ENCODE measurements at places on chromosomes 7 and 10.
A peak's percentile ranks its signal among the peaks of the same experiment; 100 is the strongest.

GRCh38 chr7:106037489-106038176, 74.5 kb downstream of the SYPL1 start:
- H3K4me3 ChIP-seq = peak overlapping the region; percentile 1
- no peaks in the 10 kb centered on the region for H3K36me3 ChIP-seq
- peaks cover 44% of the 10 kb centered on the region for H3K4me1 ChIP-seq

- H3K36me3 ChIP-seq = no peaks in the 10 kb centered on the region
- H3K27me3 ChIP-seq = no peaks in the 10 kb centered on the region
- peaks cover 25% of the 10 kb centered on the region for H3K4me1 ChIP-seq
- no peak overlapping the region for H3K4me3 ChIP-seq
- no peak for DNase-seq
Observed at GRCh38 chr7:23347682-23348180, 48.6 kb downstream of the MALSU1 start.

GRCh38 chr7:25967278-25968204, 184.5 kb upstream of the NFE2L3 start:
- H3K36me3 ChIP-seq = no peaks in the 10 kb centered on the region
- H3K27me3 ChIP-seq = peaks cover 27% of the 10 kb centered on the region
- H3K4me1 ChIP-seq = no peaks in the 10 kb centered on the region
- H3K27ac ChIP-seq = no peak overlapping the region
- no peak for DNase-seq

DNA sequence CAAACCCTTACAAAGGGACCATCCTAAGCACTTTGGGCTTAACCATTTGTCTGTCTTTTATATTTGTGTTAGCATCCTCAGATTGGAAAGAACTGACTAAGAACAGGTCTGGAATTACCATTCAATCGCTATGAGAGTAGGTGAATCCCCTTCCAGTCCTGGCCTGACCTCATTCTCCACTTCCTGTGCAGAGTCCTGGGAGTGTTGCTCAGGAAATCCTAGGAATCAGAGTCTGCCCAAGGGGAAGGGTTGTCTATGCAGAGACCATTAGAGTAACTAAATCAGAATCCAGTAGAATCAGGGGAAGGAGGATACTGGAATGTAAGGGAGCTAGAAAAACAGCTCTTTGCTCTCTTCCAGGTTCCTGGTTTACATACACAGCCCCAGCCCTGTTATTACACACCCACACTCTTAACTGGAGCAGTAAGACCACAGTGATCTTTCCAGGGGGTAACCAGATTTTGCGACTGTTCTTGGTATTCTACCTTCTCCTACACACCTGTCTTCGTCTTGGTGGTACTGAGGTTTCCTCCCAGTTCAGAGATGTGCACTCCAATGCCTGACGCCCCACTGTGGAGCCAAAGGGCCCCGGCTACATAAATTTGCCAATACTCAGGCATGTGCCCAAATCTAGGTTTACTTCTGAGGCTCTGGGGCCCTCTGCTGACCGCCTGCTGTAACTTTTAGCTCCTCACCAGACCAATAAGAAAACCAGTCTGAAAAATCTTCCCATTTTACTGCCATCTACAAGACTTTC, 103.7 kb downstream of the RNF216 start:
- peaks cover 65% of the 10 kb centered on the region for H3K4me1 ChIP-seq
- no peaks in the 10 kb centered on the region for H3K36me3 ChIP-seq
- no peaks in the 10 kb centered on the region for H3K27me3 ChIP-seq

GRCh38 chr7:152424348-152425108, 11.3 kb downstream of the KMT2C start:
- H3K36me3 ChIP-seq = peaks cover 15% of the 10 kb centered on the region
- H3K27me3 ChIP-seq = no peaks in the 10 kb centered on the region
- H3K4me3 ChIP-seq = no peak overlapping the region
- DNase-seq = no peak
- peak overlapping the region; percentile 34 for H3K27ac ChIP-seq
- H3K4me1 ChIP-seq = peaks cover 65% of the 10 kb centered on the region

- no peak overlapping the region for H3K4me3 ChIP-seq
- peaks cover 33% of the 10 kb centered on the region for H3K27me3 ChIP-seq
- peaks cover 1% of the 10 kb centered on the region for H3K4me1 ChIP-seq
- no peak for DNase-seq
- no peaks in the 10 kb centered on the region for H3K36me3 ChIP-seq
- no peak overlapping the region for H3K27ac ChIP-seq
Observed at GRCh38 chr7:38973760-38974159, 3.9 kb upstream of the POU6F2 start.

- no peak overlapping the region for H3K27ac ChIP-seq
- no peaks in the 10 kb centered on the region for H3K36me3 ChIP-seq
- no peaks in the 10 kb centered on the region for H3K27me3 ChIP-seq
Observed at GRCh38 chr7:14747701-14748100, 154.8 kb downstream of the DGKB start.

DNA sequence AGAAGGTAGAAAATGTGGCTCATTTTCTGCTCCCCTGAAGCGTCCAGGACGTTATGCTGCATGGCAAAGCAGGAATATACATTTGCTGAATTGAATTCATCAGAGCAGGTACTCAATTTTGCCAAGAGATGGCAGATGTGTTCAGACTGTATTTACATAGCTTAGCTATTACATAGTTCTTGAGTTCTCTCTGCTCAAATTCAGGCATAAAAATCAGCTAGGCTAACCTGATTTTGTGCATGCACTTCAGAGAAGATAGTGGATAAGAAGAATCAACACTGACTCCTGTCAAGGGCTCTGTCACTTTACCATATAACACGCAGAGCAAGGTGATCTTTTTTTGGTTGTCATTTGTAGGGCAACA, 209.2 kb upstream of the FAM3C start:
- no peak for DNase-seq
- H3K4me1 ChIP-seq = no peaks in the 10 kb centered on the region
- no peaks in the 10 kb centered on the region for H3K36me3 ChIP-seq

DNA sequence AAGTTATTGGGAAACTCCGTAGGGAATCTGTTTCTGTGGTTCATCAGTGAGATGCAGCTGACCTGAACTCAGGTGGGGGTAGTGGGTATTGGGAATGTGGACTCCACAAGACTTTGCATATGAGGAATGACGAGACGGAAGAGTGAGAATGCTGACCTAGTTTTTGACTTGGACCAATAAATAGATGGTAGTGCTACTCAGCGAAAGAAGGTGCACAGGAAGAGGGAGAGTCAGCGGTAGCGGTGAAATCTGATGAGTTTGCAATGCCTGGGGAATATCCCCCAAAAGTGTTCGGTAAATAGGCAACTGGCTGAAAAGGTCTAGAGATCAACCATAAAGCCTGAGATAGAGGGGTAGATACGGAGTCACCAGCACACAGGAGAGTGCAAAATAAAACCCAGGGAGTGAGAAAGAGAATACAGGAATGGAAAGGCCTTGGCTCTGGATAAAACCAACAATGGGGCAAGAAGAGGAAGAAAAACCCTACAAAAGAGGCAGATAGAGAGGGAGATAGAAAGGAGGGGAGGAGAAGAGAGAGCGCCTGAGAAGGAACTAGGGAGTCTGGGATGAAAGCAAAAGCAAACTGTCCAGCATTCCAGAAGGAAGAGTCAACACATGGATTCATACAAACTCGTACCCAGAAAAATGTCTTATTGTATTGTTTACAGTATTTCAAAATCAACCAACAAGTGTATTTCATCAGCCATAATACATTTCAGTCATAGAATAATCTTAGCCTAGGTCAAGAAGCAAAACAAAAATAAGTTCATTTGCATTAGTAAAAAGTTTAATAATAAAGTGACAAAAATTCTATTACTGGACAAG, 5.4 kb downstream of the ARHGAP21 start:
- no peaks in the 10 kb centered on the region for H3K36me3 ChIP-seq
- no peak for DNase-seq
- H3K4me1 ChIP-seq = peaks cover 7% of the 10 kb centered on the region
- H3K4me3 ChIP-seq = no peak overlapping the region
- no peaks in the 10 kb centered on the region for H3K27me3 ChIP-seq

- H3K27ac ChIP-seq = no peak overlapping the region
- DNase-seq = no peak
- peaks cover 8% of the 10 kb centered on the region for H3K4me1 ChIP-seq
Observed at GRCh38 chr10:132698211-132698751, 87.7 kb downstream of the NKX6-2 start.

DNA sequence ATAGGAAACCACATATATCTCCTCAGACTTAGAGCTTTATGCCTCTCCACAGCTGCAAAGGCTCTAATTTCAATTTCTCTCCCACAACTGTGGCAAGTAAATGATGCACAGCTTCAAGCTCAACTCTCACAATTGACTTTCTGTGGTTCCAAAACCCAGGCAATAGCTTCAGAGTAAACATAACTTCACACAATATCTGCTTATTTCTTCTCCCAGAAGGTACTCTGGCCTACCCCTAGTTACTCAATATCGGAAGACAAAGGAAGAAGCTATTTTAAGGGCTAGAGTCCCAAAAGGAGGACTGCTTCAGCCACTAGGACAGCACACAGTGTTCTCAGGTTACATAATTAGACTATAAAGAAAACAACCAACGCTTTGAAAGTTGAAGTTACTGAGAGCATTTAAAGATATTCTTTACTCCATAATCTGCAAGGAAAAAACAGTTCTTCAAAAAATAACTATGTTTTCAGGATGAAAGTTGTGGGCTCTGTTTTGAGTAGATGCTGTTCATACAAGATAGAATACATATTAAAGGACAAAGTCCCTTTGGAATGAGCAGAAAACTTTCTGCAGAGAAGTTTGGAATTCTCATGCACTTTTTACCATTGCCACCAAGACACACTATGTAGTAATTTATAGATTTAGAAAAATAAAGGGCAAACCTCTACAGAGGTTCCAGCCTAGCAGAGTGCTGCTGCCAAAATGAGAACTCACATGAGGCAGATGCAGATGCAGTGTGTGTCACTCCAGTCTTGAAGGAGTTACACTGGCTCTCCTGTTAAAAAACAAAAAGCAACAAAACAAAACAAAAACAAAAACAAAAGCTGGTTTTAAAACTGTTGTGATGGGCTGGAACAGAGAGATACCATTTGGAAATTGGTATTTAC, 81.8 kb downstream of the NT5C2 start:
- H3K36me3 ChIP-seq = no peaks in the 10 kb centered on the region
- DNase-seq = no peak
- H3K27me3 ChIP-seq = no peaks in the 10 kb centered on the region
- peaks cover 6% of the 10 kb centered on the region for H3K4me1 ChIP-seq
- no peak overlapping the region for H3K4me3 ChIP-seq

DNA sequence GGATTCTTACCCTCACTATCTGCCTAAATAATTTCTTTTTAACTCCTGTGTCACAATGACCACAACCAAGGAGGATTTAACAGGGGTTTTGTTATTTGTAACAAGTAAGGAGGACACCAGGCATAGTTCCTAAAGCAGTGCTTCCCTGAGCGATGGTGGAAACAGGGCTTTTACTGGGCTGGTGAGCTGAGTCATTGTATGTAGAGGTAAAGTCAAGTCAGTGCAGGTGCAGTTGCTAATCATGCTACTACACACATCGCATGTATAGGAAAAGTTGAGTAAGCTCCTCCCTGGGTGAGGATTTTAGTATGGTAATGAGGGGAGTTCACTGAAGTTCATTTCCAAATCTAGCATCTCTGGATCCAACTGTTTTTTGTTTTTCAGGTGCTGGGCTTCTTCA, 22.9 kb upstream of the ABCA13 start:
- no peak overlapping the region for H3K27ac ChIP-seq
- H3K27me3 ChIP-seq = peaks cover 30% of the 10 kb centered on the region
- H3K4me1 ChIP-seq = no peaks in the 10 kb centered on the region
- no peaks in the 10 kb centered on the region for H3K36me3 ChIP-seq
- no peak overlapping the region for H3K4me3 ChIP-seq

DNA sequence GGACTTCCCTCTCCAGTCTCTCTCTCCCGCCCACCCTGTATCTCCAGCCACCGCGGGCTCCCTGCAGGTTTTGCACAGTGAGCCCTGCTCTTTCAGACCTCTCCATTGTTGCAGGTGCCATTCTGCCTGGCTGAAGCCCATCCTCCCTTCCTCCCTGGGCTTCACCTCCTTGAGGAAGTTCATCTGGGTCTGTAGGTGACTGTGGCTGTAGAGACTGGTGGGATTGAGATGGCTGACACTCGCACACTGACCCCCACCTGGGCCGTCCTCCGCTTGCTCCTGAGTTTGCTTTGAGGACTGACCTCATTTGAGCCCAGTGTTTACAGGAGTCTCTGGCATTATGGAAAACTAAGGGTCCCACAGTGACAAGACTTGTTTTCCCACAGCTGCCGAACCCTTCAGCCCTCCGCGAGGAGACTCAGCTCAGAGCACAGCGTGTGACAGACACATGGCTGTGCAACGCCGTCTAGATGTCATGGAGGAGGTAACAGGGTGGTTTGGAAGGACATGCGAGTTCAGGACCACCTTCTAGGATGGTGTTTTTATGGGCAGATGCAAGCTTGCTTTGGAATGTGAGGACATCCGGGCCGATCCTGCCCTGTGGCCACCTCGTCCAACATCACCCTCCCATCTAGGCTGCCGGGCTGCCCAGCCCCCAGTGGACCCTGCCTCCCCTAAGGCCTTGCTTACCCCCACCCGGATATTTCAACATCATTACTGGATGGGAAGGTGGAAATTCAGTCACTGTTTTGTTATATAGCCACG, 9.3 kb downstream of the PLAC9 start:
- no peak overlapping the region for H3K27ac ChIP-seq
- no peak for DNase-seq
- H3K4me3 ChIP-seq = no peak overlapping the region
- no peaks in the 10 kb centered on the region for H3K36me3 ChIP-seq
- H3K4me1 ChIP-seq = peaks cover 13% of the 10 kb centered on the region
- H3K27me3 ChIP-seq = peaks cover 4% of the 10 kb centered on the region

DNA sequence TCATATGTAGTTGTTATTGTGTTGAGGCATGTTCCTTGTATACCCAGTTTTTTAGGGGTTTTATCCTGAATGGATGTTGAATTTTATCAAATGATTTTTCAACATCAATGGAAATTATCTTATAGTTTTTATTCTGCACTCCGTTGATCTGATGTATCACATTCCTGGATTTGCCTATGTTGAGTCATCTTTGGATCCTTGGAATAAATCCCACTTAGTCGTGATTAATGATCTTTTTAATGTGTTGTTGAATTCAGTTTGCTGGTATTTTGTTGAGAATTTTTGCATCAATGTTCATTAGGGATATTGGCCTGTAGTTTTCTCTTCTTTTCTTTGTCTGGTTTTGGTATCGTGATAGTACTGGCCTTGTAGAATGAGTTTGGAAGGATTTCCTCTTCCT, 648.6 kb upstream of the GRM3 start:
- H3K27ac ChIP-seq = no peak overlapping the region
- no peaks in the 10 kb centered on the region for H3K4me1 ChIP-seq
- no peaks in the 10 kb centered on the region for H3K27me3 ChIP-seq
- H3K36me3 ChIP-seq = peaks cover 9% of the 10 kb centered on the region

GRCh38 chr10:26448292-26448691, 10.2 kb downstream of the APBB1IP start:
- peak overlapping the region; percentile 100 for H3K27ac ChIP-seq
- DNase-seq = no peak
- peaks cover 25% of the 10 kb centered on the region for H3K36me3 ChIP-seq
- peak overlapping the region; percentile 77 for H3K4me3 ChIP-seq
- H3K4me1 ChIP-seq = peaks cover 93% of the 10 kb centered on the region

DNA sequence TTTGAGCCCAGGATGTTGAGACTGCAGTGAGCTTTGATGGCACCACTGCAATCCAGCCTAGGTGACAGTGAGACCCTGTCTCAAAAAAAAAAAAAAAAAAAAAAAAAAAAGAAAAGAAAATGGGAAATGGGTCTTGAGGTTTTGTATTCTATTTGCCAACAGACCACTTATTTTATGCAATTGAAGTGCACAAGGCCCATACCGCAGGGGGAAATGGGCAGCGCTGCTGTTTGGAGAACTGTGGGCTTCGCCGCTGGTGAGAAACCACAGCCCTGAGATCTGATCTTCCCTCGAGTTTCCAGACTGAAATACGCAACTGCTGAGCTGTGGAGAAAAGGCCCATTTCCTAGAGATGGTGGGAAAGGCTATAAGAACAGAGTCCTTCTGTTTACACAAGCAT, 512.0 kb downstream of the TCERG1L start:
- peaks cover 12% of the 10 kb centered on the region for H3K27me3 ChIP-seq
- DNase-seq = no peak
- H3K4me1 ChIP-seq = no peaks in the 10 kb centered on the region
- no peak overlapping the region for H3K4me3 ChIP-seq
